Left kidney (tissue), 8 donors: ENCODE measurements at places on chromosomes 12 and 14. TPM values are rescaled to one million over a fixed set of nuclear protein-coding genes. Genes with fewer than 3 reads are reported as not detected.
A peak's percentile ranks its signal among the peaks of the same experiment; 100 is the strongest.

The GLRX5 gene
- 77.7 TPM for polyA plus RNA-seq

DNA sequence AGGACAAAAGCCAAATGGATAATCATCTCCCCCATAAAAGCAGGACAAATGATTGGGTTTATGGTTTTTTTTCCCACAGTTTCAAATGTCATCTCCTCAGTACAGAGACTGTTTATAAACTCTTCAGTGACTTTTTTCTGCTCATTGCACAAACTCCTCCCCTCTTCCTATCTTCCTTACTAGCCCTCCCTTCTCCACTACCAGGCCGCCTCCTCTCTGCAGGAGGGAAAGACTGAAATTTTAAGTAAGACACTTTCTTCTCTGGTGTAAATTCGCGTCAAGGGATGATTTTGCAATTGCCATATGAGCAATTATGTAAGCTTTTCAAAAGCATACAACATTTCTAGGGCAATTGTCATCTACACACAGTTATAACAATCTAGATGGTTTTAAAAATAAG is 37.0 kb downstream of the BTG1 start:
- peak; percentile 29 for DNase-seq

GRCh38 chr12:2696136-2696535 is 98.6 kb upstream of the FKBP4 start:
- no peak for DNase-seq

DNA sequence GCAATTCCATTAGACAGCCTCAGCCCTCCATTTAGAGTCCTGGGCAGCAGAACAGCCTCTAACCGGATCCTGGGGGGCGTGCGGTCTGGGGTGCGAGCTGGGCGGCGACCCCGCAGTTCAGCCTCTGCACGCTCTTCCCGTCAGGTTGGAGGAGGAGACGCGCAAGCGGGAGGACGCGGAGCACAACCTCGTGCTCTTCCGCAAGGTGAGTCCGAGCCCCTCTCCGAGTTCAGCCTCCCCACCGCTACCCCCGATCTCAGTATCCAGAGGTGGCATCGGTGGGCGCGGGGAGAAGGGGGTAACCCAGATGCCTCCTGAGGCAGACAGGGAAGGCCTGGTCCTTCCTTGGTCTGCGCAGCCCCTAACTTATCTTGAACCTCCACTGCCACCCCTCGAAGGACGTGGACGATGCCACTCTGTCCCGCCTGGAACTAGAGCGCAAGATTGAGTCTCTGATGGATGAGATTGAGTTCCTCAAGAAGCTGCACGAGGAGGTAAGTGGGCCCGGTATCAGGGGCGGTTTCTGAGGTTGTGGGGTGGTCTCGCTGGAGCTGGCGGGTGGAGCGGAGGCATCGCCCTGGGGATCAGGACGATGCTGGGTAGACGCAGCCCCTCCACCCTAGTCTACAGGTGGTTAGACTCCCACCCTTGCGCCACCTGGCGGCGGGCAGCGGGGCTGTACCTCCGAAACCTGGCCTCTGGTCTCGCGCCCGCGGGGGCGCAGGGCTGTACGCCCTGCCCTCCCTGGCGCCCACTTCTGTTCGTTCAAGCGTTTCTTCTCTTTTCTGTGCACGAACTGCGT is 1.3 kb downstream of the PRPH start:
- DNase-seq: no peak

GRCh38 chr14:89851106-89851505 is 103.4 kb downstream of the EFCAB11 start:
- DNase-seq: peak; percentile 8

The ZDHHC22 gene
- 0.57 TPM for polyA plus RNA-seq

The GOLT1B gene
- polyA plus RNA-seq: 42.0 TPM

The SMOC1 gene
- polyA plus RNA-seq: 1.7 TPM

DNA sequence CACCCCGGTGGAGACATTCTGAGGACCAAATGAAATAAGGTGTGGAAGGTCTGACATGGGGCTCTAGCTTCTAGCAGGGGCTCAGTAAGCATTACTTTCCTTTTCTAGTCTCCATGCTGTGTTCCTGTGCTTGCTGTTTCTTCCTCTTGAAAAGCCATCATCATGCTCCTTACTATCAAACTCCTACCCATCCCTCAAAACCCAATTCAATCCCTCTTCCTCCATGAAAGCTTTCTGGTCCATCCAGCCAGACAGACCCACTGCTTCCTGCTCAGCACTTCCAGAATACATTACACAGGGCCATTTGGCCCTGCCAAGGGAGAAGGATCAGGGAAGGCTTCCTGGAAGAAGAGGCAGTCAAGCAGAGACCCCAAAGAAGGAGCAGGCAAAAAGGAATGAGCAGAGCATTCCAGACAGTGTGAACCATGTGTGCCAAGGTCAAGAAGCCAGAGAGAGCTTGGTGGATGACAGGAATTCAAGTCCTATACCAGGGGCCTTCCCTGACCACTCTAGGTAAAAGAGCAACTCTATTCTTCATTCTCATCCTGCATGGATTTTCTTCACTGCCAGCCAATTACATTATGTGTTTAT is 59.5 kb downstream of the NUAK1 start:
- DNase-seq: no peak

The INHBC gene
- polyA plus RNA-seq: 0.27 TPM

The PTPRO gene
- 257 TPM for polyA plus RNA-seq

GRCh38 chr12:60333461-60333860 is 737.6 kb downstream of the SLC16A7 start:
- DNase-seq: no peak
